ENCODE measurements at places on chromosomes 11 and 22.
A peak's percentile ranks its signal among the peaks of the same experiment; 100 is the strongest.

- peak; percentile 37 for DNase-seq
Measured at GRCh38 chr11:31340903-31341572, 28.5 kb downstream of the DCDC1 start.

DNA sequence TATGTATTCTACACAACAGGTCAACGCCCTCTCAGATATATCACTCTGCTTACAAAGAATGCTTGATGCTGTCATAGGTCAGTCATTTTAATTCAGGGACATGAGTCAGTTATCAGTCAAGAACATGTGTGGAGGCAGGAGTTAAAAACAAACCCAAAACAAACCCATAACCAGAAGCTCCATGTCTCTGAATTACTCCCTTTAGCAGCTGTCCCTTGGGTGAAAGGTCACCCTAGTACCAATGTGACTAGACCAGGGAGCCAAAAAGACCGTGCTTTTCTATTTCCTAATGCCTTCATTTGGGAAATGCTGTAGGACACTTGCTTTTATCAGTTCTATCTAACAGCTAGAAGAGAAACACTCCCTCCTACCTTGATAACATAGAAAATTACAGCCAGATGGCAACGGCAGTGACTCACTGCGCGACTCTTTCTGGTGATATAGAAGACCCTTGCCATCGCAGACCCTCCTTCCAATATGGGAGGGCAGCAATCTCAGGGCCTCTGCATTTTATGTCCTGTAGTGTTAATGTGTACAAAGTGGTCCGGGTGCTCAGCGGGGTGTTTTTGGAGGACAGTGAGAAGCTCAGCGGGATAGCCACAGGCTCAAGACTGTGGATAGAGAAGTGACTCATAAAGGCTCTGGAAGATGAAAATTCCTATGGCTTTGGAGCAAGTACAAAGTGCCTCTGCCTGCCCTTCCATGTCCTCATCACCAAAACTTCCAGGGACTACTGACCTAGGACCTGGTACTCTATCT, 24.8 kb downstream of the APOL5 start:
- no peak for DNase-seq

GRCh38 chr11:131064373-131064991, 148.2 kb upstream of the SNX19 start:
- DNase-seq, result no peak

GRCh38 chr11:133930767-133931448, 25.9 kb downstream of the IGSF9B start:
- DNase-seq, result no peak

- no peak for DNase-seq
Measured at GRCh38 chr22:37334461-37334858, 52.2 kb downstream of the CYTH4 start.

- no peak for DNase-seq
Measured at GRCh38 chr11:126328938-126329643, 25.2 kb downstream of the DCPS start.

- DNase-seq, result no peak
Measured at GRCh38 chr11:18056561-18057181, 10.6 kb upstream of the TPH1 start.

DNA sequence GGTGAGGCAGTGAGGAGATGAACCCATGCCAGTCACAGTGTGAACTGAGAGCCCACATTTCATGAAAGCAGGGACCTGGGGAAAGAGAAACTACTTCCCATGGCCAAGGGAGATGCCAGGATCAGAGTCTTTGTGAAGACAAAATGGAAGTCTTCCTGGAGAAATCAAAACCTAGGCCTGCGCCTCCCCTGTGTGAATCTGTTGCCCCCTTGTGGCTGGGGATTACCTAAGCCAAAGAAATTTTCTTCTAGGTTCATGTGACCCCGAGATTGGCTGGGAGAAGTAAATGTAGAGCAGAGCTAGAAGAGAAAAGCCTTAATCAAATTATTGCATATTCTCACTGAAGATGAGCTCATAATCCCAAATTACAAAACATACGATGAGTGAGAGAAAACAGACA, 1075.3 kb downstream of the TBC1D22A start:
- no peak for DNase-seq

DNA sequence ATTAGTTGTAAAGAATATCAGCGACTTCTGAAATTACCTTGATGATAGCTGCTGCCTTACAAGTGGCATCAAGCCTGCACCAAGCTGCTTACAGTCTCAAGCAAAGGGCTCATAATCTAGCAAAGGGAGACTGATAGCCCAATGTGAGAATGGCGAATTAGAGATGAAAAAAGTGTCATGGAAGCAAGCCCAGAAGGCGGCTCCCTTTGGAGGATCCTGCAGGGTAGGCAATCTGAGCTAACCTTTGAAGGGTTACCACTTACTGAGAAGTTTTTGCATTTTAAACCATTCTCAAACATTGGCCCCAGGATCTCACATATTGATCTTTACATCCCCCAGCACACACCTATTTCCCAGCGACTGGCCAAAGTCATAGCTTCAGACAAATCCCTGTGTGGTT, 18.5 kb downstream of the GAB2 start:
- no peak for DNase-seq

- no peak for DNase-seq
Measured at GRCh38 chr11:18785411-18785810, 6.2 kb downstream of the PTPN5 start.

DNA sequence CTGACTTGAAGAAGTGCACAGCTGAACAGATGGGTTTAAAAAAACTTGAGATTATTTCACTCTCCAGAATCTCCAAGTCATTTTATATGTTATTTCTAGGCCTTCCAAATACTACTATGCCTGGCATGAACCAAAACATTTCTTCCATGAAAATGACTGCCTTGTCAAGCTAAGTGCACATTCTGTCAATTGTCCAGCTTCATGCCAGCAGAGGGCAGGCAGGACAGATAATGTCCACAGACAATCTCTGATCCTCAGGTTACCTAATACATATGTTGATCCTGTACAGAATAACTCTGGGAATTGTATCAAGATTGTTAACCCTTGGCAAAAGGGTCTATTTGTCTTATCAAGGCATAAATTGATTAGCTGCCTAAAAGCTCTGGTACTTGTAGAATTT, 229.5 kb downstream of the AASDHPPT start:
- DNase-seq, result no peak

DNA sequence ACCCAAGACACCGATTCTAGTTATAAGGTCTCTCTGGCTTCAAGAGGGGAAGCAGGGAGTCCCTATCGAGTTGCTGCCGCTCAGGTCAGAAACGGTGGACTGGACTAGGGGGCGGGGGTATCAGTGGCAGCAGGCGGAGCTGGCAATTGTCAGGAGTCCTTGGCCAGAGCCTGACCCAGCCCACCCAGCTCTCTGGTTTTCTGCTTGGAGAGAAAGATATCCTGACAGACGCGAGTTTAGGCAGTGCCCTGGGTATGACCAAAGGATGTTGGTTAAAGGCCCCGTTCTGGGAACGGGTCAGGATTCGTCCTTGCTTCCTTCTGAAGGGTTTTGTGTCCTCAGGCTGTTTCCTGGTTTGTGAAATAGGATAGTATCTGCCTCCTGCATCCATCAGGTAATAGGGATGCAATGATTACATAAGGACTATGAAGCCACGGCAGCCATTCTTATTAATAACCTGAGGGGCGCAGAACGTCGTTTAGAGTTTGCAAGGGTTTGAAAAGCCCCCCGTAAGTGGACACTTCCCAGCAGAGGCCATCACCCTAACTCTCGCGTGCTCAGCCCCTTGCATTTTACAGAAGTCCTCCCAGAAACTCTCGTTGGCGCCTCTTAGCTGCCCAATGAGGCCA, 700 bp upstream of the DEPDC5 start:
- DNase-seq, result no peak

GRCh38 chr11:72014761-72015320, 16.1 kb downstream of the IL18BP start:
- DNase-seq, result no peak

- no peak for DNase-seq
Measured at GRCh38 chr11:94586978-94587377, 19.8 kb downstream of the PIWIL4 start.

DNA sequence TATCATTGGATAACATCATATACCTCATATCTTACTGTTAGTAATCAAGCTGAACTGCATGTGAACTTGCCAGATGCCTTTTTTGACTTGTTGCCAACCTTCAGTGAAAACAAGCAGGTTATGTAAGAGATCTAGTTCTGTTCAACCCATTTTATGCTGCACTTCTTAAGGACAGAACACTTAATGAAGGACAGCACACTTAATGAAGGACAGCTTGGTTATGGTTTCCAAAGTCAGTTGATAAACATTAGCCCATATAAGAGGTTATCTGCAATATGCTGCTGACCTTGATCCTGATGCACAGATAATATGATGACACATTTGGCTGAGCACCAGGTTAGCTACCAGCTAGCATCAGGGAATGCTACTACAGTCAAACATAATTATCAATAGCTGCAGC, 358.7 kb upstream of the PDGFD start:
- no peak for DNase-seq

DNA sequence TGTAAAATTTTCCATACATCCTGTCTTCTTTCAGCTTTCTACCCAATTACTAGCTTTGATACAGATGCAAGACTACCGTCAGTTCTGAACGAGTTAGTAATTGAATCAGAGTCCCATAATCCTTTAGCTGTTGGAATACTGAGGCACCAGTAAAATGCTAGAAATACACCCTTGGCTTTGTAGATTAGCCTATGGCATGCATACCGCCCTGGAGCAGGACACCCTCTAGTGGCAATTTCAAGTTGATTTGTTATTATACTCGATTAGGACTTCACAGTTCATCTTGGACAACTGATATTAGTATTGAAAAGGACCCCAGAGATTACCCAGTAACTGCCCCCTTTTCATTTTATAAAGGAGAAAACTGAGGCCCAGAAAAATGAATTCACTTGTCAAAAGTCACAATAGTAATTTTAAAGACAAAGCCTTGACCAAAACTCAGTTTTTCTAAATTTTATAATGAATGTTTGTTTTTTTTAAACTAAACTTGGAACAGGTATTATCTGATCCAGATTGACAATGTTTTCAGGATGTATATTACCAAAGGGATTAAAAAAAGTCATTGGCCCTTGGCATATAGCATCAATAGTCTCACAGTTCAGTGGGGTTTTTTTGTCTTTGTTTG, 72.6 kb downstream of the HIPK3 start:
- DNase-seq, result peak; percentile 25

DNA sequence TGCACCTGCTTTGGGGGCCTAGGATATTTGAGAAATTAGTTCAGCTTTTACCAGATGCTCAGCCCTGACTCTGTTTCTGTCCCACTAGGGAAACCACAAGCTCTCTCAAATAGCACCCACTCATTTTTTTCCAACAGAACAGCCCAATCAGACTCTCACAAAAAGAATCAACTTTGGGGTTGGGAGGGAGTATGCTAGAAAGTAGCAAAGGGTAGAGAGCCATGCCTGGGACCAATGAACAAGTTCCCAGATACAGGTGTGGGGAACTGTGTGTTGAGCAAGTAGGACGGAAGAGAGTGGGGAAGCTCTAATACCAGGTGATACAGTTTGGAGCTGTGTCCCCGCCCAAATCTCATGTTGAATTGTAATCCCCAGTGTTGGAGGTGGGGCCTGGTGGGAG, 41.1 kb downstream of the TRIM66 start:
- no peak for DNase-seq

- DNase-seq, result no peak
Measured at GRCh38 chr11:2725368-2726300, 25.8 kb upstream of the KCNQ1OT1 start.

DNA sequence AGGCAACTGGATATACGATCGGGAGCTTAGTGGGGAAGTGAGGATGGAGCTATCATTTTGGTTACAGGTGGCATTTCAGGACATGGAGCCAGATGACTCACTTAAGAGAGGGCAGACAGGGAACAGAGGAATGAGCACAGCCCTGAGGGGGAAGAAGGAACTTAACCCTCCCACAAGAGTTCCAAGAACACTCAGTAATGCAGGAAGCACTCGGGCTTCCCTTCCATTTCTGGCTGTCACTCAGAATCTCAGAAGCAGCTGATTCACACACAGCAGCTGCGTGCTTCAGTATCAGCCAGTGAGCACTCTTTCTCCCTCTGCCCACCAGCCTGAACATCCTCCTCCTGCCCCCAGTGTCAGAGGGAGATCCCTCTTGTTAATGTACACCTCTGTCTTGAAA, 34.8 kb downstream of the EFCAB6 start:
- no peak for DNase-seq

DNA sequence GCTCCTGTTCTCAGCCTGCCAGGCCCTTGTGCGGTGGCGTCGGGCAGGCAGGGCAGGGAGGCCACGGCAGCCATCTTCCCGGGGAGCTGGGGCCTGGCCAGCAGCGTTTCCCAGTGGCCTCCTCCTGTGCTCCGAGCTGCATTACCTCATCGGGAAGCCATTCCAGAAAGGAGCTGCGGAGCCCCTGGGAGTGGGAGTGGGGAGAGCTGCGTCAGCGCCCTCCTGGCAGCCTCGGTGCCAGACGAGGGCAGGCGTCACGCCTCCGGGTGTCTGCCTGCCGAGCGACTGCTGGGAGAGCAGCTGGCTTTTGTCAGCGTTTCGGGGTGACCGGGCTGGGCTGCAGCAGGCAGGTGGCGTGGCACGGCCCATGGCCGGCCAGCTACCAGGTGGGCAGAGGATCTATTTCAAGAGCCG, 30.9 kb upstream of the WNT7B start:
- no peak for DNase-seq

DNA sequence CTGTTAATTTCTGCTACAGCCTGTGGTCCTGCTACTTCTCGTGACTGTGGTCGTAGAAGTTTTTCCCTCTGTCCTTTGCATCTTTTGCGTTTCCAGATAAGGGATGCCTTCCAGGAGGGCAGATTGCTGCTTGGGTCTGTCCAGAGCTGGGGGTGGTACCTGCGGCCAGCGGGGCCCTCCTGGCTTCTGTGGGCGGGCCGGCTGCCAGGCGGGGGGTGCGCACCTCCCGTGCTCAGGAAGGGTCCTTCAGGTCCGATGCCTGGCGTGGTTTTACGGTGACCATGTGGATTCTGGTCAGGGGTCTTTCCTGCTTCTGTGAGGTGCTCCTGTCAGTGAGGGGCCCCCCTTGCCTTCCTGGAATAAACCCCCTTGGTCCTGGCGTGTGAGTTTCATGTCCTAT, 84.8 kb downstream of the KCNQ1 start:
- DNase-seq, result no peak

DNA sequence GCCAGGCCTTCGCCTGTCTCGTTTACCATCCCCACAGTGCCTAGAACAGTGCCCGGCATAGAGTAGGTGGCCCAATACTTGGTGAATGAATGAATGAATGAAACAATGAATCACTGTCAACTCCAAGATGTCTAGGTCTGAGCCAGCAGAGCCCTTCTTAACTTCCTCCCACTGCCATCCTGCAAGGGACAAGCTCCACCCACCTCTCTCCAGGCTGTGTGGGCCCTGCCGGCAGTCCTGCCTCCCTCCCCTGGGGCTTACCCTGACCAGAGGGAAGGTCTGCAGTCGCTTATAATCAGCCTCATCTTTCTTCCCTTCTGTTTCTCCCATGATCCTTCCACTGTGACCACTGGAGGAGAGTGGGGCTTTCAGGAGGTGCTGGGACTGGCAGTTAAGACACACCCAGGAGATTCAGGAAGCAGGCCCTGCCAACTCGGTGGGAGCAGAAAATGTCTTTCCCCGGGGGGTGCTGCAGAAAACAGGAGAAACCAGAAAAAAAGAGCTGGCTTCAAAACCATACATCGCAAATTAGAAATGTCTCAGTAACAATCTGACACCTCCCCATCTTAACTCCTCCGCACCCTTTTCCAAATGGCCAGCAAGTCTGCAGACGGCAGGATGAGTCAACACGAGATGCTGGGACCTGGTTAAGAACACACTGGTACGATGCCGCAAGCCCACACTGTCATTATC, 11.4 kb downstream of the DNAL4 start:
- no peak for DNase-seq

GRCh38 chr11:43399983-43400630, 41.4 kb downstream of the TTC17 start:
- no peak for DNase-seq
